ENCODE measurements at places on chromosomes 4 and X.

DNA sequence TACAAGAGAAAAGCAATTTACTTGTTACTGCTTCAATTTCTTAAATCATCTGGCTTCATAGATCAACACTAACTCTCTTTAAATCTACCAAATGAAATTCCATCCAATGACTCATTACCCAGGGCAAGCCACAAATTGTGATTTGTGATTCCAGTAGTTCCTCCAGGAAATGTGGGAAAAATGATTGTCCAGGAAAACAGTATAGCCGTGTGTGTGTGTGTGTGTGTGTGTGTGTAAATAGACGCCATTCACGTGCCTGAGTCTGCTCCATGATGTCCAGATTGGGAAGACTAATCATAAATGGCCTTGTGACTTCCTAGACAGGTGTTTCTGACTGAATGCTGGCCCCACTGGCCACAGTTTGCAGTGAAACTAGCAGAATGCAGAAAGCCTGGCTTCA is 121.3 kb downstream of the HS6ST2 start:
- no peak for DNase-seq

- DNase-seq: no peak
These were observed 5.5 kb downstream of the SAT1 start for GRCh38 chrX:23788521-23788920.

- DNase-seq: no peak
These were observed 12.1 kb downstream of the TIGD2 start for GRCh38 chr4:89123451-89123851.

- DNase-seq: peak; percentile 78
These were observed 213.4 kb upstream of the S100G start for GRCh38 chrX:16436348-16437188.

DNA sequence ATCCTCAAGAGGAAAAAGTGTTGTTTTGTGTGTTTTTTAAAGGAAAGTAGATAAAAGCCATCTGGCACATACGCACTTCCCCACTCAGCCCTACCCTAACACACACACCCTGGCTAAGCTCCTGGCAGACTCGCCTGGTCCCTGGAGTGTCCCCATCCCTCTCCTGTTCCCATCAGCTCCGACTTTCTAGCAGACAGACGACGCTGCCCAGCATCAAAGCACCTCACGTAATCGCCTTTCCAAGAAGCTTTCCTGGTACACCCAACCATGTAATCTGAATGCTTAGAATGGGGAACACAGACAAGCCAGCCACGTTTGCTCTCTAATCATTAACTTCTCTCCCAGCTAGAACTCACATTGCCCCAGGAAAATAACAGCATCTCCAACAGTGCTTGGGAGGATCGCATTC is 116.2 kb downstream of the AFAP1 start:
- DNase-seq: no peak

DNA sequence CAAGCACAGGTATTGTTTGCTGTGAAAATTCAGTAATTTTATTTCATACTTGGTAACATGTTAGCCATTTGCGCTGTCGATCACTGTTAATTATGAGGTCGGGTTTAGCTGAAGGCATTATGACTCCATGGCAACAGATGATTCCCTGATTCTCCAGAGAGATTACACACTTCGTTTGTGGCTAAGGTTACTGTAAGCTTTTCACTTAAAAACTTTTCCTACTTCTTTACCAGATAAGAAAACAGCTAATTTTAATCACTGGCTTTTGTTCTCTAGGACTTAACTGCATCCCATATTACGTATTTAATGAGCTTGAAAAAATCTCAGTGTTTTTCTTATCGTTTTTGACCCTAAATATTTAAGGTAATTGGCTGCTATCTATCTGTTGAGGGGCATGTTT is 2.1 kb downstream of the GSTCD start:
- DNase-seq: no peak
